ENCODE measurements at places on chromosomes 7 and 10.

DNA sequence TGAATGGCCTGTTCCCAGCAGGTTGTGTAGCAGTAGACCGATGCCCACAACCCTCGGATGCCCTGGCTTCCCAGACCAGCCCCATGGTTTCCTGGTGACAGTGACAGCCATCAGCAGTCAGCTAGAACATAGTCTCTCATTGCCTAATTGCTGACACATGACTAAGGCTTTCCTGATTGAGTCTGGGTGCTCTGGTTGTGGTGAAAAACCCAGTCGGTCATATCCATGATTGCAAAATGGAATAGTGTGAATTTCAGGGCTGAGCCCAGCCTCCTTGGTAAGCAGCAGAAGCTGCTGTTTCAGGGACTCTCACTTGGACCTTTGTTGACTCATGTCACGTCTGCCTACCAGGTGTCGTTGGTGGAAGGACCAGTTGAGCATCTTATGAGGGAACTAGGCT, 36.6 kb downstream of the POR start:
- DNase-seq: no peak

DNA sequence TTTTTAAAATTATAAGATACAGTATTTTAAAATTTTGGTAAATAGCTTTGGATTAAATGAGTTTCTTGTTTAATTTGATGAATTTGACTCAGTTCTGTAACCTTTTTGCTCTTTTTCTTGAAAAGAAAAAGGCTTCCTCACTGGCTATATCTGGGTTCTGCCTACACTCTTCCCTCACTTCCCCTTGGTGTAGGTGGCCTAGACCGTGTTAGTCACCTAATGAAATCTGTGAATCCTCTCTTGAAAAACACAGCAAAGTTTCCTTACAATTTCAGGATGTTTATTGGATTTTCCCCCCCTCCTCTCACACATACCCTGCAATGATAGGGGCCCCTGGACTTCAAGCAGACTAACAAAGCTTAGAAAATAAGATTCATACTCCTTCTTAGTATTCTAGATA, 231.6 kb downstream of the ADK start:
- DNase-seq: no peak

DNA sequence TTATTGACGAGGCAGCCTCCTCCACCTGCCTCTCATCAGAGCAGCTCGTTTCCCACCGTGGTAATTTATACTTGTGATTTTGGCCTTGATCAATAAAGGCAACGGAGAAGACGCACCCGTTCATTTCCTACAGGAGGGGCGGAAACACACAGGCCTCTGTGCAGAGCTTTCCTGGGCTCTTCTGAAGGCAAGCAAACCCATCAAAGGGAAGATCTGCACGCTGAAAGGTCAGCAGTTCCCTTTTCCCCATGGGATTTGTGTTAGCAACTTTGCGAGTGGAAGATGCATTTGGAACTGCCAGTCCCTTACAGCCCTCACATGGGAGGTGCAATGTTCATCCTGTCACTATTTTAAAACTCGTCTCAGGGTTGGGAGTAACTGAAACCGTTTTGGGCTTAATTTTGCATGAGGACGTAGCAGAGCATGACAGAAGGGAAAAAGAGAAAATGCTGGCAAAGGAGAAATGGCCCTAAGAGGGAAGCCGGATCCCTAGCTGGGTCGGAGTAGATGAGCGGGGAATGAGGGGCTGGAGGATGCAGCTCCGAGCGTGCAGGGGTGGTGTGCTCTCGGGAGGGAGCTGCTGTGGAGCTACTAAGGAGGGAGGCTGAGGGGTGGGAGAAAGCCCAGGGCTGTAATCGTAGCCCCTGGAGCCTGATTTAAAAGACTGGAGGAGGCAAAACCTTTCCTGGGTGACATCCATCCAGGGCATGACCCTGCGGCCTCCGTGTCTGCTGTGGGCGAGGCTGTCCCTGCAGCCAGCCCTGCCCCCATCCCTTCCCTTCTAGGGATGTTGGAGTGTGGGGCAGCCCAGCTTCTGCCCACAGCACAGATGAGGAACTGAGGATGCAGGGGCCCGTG, 111.1 kb upstream of the FAM20C start:
- DNase-seq: no peak

- DNase-seq: peak; percentile 33
Observed at GRCh38 chr10:5949009-5949759, 28.2 kb downstream of the IL15RA start.

GRCh38 chr7:12777257-12777656, 89.8 kb downstream of the ARL4A start:
- no peak for DNase-seq

GRCh38 chr7:144842377-144842851, 6.6 kb upstream of the TPK1 start:
- DNase-seq: no peak

DNA sequence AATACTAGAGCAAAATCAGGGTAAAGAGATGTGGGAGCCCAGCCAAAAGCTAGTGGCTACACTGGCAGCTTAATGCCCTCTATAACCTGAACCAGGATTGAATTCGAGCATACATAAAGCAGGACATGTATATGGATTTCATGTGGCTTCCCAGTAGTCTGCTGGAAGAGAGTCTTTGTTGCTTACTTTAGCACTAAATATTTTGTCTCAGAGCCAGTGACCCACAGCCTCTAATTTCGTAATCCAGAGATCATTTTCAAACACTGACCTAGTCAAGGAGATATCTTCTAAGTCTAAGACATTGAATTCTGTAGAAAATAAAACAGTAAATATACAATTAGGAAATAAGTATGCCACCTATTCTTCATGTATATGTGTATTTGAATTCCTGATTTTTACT, 64.2 kb upstream of the GNAI1 start:
- DNase-seq: no peak

GRCh38 chr10:3415038-3415736, 242.6 kb upstream of the PITRM1 start:
- no peak for DNase-seq

DNA sequence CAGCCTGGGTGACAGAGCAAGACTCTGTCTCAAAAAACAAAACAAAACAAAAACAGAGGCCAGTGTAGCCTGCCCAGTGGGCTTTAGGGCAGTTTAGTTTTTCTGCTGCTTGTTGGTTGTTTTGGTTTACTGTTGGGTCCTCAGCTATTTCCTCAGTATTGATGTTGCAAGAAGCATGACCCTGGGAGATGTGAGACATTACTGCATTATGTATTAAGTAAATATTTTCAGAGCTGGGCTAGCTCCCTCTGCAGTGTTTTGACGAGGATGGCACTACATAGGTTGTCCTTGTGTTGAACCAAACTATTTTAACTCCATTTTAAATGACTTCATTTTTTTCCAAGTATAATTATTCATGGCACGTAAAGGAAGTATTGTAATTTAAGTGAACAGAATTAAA, 4.8 kb downstream of the AKAP9 start:
- no peak for DNase-seq

DNA sequence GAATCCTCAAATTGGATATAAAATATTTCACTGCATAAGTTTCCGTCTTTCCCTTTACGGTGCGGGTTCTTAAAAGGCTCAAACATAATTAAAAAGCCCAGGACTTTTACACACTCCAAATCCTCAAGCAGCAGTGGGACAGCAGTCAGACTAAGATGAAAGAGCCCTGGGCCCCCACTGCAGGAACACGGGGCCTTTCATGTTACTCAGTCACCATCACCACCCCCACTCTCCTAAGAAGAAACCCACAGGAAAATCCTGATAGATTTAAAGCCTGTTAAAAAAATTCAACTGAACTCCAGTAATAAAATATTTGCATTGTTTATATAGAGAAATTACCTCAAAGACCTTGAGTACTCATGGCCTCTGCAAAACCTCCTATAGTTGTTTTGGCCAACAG, 74.0 kb upstream of the TRIL start:
- no peak for DNase-seq

DNA sequence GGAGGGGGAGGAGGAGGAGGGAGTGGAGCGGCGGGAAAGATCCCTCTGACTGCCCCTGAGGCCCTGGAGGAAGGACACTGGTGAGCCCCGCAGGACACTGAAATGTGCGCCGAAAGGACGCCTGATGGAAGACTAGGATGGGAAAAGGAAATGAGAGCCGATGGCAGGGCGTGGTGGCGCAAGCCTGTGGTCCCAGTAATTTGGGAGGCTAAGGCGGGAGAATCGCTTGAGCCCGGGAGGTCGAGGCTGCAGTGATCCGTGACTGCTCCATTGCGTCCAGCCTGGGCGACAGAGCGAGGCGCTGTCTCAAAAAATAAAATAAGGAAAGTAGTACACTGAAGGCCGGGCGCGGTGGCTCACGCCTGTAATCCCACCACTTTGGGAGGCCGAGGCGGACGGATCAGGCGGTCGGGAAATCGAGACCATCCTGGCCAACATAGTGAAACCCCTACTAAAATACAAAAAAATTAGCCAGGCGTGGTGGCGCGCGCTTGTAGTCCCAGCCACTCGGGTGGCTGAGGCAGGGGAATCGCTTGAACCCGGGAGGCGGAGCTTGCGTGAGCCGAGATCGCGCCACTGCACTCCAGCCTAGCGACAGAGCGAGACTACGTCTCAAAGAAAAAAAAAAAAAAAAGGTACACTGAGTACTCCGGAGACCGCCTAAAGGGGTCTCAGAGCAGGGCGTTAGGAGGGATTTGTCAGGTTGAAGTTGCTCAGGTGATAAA, 561 bp upstream of the HNRNPF start:
- DNase-seq: peak; percentile 62

- DNase-seq: no peak
Observed at GRCh38 chr10:123583639-123584418, 82.3 kb upstream of the GPR26 start.

- peak; percentile 35 for DNase-seq
Observed at GRCh38 chr10:50552771-50553535, 70.8 kb downstream of the SGMS1 start.

- no peak for DNase-seq
Observed at GRCh38 chr7:16084875-16085274, 336.5 kb downstream of the CRPPA start.

DNA sequence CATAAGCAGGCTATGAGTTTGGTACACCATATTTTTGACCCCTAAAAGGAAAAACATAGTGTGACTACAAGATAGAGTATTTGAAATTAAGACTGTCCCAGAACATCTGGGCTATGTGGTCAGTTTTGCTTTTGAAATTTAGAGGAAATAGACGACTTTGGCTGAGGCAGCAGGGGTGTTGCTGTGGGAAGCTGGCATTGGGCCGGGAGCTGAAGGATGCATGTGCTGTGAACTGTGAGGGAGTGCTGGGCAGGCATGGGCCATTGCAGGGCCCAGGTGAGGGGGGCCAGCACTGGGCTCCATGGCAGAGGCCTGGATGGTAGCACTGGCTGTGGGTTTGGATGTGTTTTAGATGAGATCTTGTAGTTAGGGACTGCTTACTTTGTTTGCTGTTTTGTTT, 168.3 kb downstream of the BMPER start:
- DNase-seq: no peak

DNA sequence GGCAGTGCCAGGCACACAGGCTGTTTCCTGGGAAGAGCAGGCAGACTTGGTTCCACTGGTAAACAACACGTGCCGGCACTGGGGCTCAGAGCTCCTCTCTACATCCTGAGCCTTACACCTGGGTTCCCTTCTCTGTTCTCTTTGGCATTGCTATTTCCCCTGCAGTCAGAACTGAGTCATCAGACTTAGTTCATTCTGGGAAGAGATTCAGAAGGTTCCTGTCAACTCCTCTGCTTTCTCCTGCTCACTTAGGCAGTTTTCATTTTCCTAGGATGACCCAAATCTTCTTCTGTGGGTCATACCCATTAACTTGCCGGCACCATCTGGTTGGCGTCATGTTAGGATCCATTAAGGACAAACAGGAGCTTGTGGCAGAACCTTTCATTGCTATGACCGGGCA, 33.4 kb upstream of the LRRC18 start:
- no peak for DNase-seq

GRCh38 chr10:70265032-70265689, 18.6 kb downstream of the NPFFR1 start:
- DNase-seq: no peak

GRCh38 chr7:33979807-33980355, 74.5 kb downstream of the BMPER start:
- no peak for DNase-seq

DNA sequence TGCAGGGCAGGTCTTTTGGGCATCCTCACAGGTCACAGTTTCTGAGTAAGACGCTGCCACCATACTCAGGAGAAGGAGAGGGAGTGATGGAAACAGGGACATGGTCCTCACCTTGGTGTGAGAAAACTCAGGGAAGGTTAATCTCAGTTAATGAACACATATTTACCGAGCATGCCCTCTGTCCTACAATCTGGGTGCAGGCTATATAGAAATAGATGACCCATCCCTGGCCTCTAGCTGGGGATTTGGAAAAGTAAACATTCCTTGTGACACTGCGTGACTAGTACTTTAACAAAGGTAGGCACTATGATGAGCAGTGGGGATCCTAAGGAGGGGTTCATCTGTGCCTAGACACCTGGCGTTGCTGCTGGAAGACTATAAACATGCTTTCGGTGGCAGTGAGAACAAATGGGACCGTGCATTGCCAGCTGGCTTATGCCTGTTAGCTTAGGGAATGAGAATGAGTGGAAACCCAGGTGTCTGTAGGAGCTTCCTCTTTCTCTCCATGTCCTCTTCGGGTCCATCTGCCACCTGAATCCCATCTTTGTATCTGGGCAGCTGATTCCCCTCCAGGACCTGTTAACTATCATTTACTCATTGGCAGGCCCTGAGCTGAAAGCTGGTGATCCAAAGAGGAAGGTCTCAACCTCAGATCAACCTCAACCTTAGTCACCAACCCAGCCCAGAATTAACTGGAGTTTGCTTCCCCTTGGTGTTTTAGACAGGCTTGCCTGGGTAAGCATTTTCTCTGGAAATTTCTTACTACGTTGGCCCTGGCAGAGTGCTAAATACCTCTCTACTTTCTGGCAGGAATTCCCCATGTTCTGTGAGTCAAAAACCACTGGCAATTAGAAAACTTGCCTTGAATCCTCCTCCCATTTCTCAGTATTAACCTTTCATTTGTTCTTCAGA, 794 bp downstream of the MBL2 start:
- no peak for DNase-seq

- peak; percentile 8 for DNase-seq
Observed at GRCh38 chr7:30656006-30656957, 26.0 kb downstream of the CRHR2 start.

- DNase-seq: no peak
Observed at GRCh38 chr7:144534655-144535395, 131.3 kb upstream of the NOBOX start.

GRCh38 chr10:129695671-129696070, 228.6 kb downstream of the MGMT start:
- no peak for DNase-seq

- no peak for DNase-seq
Observed at GRCh38 chr10:1952126-1953095, 215.1 kb upstream of the ADARB2 start.

DNA sequence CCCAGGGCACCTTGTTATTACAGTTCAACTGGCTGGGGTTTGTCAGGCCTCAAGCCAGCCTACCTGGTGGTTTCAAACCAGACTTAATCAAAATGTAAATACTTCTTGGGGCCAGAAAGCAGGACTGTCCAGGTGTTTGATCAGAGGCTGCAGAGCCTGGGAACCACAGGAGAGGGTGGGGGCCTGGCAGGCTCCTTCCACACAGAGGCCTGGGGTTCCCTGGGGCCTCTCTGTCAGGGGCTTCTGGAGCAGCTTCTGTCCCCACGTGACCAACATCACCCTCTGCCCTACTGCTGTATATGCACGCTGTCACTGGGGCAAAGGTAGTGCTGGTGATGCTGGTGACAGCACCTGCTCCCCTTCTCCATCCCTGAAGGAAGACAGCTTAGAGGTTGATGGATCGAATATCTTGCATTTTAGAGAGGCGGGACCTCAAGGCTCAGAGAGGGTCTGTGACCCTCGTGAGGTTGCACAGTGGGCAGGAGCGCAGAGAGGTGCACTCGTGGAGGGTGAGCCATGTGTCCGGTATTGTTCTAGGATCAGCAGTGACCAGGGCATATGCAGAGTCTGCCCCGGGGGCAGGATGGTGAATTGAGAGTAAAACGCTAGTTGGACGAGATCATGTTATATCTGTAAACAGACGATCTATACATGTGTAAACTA, 95.4 kb downstream of the GRK5 start:
- DNase-seq: no peak
